ENCODE measurements at places on chromosomes 2 and 18. TPM values are rescaled to one million over a fixed set of nuclear protein-coding genes. Genes with fewer than 3 reads are reported as not detected.

ATG9A gene
- 16.7 TPM for total RNA-seq

TUBA3D gene
- total RNA-seq: 1.0 TPM

MAIP1 gene
- total RNA-seq: 15.1 TPM

RNF144A gene
- 16.2 TPM for total RNA-seq

Measured in skeletal muscle tissue (tissue), 5 donors.